ENCODE measurements at places on chromosomes 3 and 15.
A peak's percentile ranks its signal among the peaks of the same experiment; 100 is the strongest.

DNA sequence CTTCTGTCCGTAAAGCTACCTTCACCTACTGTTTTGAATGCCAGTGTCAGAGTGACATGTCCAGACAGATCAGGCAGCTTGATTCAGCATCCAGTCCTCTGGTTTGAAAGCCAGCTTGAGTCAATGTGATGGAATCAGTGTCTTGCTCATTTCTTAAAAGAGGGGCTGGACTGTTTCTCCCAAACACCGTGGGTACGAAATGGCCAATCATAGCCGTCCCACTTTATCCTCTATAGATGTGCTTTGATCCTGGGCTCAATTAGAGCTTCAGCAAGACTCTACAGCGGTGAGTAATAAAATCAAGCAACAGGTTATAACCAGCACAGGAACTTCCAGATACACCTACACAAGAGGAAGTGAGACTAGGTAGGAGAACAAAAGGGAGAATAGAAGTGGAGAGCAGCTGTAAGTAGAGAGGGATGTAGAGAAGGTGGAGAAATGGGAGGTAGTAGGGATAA lies 17.0 kb upstream of the OR5K1 start:
- no peak for DNase-seq

GRCh38 chr15:77622934-77623754 lies 9.6 kb downstream of the LINGO1 start:
- DNase-seq, result no peak

GRCh38 chr3:183149915-183150750 lies 12.4 kb downstream of the LAMP3 start:
- DNase-seq, result no peak

- peak; percentile 8 for DNase-seq
Observed at GRCh38 chr3:135100366-135100765, 305.3 kb downstream of the EPHB1 start.

DNA sequence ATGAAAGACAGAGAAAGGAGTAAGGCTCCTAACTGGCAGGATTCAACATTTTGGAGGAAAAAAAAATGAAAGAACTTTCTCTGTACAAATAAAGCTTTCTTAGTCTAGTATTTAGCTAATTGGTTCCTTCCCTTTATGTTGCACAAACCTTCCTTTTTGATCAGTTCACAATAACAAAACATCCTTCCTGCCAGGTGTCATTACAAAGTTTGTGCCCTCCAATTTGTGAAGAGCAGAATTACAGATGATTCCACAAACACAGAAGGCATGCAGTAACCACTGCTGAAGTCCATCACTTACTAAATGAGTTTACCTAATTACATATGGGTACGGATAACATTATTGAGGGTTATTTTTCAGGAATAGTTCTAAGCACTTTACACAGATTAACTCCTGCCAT lies 179.9 kb downstream of the FMN1 start:
- DNase-seq, result no peak

GRCh38 chr3:170475092-170475685 lies 56.5 kb downstream of the CLDN11 start:
- DNase-seq, result no peak

- peak; percentile 37 for DNase-seq
Observed at GRCh38 chr3:20837676-20838302, 651.8 kb upstream of the SGO1 start.

- peak; percentile 69 for DNase-seq
Observed at GRCh38 chr3:113745756-113746547, at the start of gene NAA50. NAA50 (minus strand) TSS chr3:113746249; CDS start chr3:113745949, 300 bp downstream.

DNA sequence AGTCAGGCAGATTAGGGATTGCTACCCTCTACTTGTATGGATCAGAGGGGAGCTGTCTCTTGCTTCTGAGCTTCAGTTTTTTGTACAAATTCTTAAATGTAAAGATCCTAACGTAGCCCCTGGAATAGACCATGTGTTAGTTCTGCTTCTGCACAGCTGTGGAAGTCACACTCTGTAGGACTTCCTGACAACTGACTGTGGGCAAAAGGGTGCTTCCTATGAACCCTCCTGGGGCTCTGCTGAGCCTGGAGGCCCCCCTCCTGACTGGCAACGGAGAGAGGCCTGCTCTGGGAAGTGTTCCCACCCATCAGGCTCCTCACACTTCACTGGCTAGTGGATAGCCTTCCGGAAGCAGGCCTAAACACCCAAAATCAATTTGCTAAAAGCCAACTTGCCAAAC lies 131.0 kb downstream of the RPLP1 start:
- DNase-seq, result no peak

- no peak for DNase-seq
Observed at GRCh38 chr3:143901105-143901504, 52.8 kb upstream of the SLC9A9 start.

GRCh38 chr3:195466251-195466650 lies 23.4 kb upstream of the ACAP2 start:
- DNase-seq, result no peak

GRCh38 chr3:53478921-53479664 lies 15.3 kb upstream of the CACNA1D start:
- no peak for DNase-seq

DNA sequence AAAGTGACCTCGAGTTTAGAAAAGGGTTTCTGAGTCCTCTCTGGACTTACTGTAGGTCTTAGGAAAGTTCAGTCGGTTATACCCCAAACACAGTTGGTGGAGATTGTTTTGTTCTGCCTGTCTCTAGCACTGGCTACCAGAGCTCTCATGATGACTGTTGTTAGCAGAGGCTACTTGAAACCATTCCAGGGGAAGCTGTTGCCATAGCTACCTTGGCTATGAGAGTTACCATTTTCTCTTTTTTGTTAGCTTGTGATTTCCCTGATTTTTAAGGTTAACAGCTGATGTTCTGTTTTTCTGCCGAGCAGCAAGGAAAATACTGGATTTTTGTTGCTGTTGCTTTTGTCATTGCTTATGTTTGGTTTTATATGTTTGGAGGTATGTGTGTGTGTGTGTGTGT lies 26.7 kb downstream of the ABHD2 start:
- peak; percentile 44 for DNase-seq

DNA sequence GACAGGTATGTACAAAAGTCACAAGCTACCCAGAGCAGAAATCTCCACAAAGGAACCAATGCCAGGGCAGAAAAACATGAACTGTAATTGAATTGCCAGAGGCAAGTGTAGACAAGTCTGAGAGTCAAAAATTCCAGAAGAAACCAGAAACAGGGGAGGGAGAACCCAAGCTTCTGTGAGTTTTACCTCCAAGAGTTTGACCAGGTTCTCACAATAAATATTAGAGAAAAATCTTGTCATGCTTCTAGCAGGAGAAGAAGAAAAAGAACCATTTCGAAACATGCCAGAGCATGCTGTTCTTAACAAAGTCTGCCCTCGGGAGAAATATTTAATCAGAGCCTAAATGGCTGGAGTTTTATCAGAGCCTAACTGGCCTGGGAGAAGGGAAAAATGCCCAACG lies 32.5 kb upstream of the AP3B2 start:
- DNase-seq, result no peak

- DNase-seq, result no peak
Observed at GRCh38 chr3:131568460-131568859, 65.7 kb upstream of the MRPL3 start.

GRCh38 chr3:181695661-181696491 lies 15.8 kb upstream of the SOX2 start:
- DNase-seq, result no peak

DNA sequence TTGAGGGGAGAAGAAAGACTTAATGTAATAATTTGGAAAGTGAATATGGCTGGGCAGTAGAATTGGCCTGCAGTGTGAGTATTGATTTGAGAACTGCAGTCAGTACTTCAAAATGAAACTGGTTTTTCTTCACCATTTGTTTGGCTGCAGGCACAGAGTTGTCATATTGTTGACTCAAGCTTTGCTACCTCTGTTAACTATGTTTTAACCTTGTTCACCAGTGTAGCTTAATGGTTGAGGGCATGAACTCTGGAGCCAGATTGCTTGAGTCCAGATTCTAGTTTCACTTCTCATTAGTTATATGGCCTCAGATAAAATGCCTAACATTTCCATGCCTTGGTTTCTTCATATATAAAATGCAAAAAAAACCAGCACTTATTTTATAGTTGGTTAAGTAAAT lies 64.1 kb downstream of the CFAP44 start:
- DNase-seq, result no peak

GRCh38 chr3:120554812-120555606 lies 41.1 kb upstream of the NDUFB4 start:
- DNase-seq, result no peak

Measured in NCI-H510A treated with DMSO at 0.1 percent for 48 hours (cell line).